HT1080 (cell line): ENCODE measurements at places on chromosomes 7 and 10. TPM values are rescaled to one million over a fixed set of nuclear protein-coding genes. Genes with fewer than 3 reads are reported as not detected.

DNA sequence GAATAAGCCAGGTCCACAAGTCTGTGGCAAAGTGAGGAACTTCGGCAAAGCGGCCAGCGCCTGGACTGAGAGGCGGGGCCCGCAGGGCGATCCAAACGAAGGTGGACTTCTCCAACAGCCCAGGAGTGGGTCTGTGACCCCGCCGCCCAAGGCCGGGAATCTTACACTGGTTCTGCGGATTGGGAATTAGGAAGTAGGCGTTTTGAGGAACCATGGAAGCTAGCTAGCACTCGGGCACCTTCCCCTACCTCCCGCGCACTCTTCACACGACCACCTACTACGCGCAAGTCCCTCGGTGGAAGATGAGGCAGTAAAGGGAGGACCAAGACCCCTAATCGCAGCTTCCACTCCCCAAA lies 570 bp upstream of the ARF5 start:
- no peak for DNase-seq

DNA sequence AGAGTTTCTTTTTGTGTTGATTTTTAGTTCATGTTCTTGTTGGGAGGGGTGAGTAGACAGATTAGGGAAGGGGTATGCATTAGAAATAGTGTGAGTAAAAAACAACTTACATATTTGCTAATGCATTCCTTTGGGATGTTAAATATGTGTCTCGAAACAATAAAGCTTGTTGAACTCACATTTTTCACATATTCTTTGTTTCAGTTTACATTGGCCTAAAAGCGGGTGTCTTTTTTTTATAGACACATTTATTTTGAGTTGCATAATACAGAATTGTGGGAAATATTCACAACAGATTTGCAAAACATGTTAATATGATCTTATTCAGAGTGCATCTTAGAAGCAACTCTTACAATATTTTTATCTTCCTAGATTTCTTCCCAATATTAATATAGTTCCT lies 337.5 kb upstream of the CNTNAP2 start:
- no peak for DNase-seq

CWF19L1 gene
- 40.1 and 40.2 TPM in 2 replicates for total RNA-seq

ITPRID1 gene
- total RNA-seq = not detected in 2 replicates
